ENCODE measurements at places on chromosomes 11 and 22.

- no peak for DNase-seq
Measured at GRCh38 chr11:117011541-117011898, 86.7 kb downstream of the SIK3 start.

DNA sequence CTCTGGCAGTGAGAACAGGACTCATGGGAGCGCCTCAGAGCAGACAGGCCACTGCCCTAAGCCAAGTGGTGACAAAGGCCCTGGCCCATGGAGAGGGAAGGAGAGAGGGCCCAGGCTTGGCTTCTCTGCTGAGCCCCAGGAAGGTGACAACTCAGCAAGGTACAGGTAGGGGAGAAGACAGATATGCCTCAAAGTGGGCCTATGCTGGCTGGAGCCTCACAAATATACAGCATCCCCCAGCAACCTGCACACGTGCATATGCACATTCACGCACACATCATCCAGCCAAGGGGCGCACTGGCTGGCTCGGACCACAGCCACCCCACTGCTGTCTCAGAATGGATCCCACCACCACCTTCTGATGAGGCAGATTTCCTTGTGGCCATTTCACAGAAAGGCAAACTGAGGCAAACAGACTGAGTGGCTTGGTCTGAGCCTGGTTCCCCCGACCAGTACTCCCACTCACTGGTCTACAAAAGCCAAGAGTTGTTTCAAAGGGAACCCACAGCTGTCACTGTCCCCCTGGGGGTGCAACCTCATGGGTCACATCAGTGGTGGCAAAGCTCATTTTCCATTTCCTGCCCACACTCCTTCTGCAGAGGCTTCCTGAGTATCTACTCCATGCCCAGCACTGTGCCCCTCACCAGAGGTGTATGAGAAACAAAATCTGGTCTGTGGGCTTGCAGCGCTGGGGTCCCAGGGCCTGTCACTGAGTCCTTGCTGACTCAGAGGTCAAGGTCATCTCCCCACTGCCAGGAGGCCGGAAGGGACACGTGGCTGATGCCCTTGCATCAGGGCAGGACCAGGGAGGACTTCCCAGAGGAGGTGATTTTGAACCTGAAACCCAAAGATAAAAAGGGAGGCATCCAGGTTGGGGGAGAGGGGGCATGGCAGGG is 67.3 kb upstream of the PRR5 start:
- no peak for DNase-seq

DNA sequence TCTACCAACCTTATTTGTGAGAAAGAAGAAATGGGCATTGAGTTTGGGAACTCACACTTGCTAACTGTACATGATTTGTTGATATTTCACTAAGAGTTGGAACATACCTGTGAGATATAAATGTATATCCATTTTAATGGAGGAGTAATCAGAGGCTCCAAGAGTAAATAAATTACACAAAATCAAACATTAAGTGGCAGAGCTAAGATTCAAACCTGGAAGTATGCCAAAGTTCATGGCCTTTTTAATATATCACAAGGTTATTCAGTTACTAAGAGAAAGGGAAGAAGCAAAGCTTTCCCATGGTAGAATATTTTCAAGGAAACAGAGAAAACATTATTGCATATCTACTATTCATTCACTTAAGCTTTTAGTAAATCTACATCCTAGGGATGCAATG is 1641.1 kb downstream of the FAM181B start:
- no peak for DNase-seq

GRCh38 chr11:66676931-66677598 is 622 bp downstream of the RBM4B start:
- no peak for DNase-seq

GRCh38 chr11:68345776-68346461 is 33.5 kb downstream of the LRP5 start:
- DNase-seq = no peak

GRCh38 chr11:60890696-60891095 is 15.7 kb downstream of the PRPF19 start:
- DNase-seq = peak; percentile 57

DNA sequence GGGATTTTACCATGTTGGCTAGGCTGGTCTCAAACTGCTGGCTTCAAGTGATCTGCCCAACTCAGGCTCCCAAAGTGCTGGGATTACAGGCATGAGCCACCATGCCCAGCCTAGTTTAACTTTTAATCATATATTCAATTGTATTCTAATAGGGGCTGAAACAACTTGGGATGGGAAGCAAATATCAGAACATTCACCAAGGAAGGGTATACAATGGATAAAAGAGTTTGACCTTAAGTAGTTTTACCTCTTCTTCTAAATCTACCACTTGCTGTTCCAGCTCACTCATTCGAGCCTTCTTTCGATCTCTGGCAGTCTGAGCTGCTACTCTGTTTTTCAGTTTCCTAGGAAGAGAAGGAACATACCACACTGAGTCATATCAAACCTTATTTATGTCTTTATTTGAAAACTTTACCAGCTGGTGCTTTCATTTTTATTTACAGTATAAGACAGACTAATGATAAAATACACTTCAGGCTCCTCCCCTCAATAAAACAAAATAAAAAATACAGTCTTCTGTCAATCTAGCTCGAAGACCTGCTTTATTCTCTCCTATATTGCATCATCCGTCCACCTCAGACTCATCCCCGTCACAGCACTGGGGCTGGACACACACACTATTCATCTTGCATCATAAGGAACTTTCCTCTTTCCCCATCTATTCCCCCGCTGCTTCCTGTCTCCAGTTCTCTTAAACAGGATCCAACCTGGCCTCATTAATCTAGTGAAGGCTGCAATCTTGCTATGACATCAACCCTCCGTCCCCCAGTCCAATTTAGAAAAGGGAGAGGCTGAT is 1.4 kb downstream of the XBP1 start:
- peak; percentile 66 for DNase-seq

DNA sequence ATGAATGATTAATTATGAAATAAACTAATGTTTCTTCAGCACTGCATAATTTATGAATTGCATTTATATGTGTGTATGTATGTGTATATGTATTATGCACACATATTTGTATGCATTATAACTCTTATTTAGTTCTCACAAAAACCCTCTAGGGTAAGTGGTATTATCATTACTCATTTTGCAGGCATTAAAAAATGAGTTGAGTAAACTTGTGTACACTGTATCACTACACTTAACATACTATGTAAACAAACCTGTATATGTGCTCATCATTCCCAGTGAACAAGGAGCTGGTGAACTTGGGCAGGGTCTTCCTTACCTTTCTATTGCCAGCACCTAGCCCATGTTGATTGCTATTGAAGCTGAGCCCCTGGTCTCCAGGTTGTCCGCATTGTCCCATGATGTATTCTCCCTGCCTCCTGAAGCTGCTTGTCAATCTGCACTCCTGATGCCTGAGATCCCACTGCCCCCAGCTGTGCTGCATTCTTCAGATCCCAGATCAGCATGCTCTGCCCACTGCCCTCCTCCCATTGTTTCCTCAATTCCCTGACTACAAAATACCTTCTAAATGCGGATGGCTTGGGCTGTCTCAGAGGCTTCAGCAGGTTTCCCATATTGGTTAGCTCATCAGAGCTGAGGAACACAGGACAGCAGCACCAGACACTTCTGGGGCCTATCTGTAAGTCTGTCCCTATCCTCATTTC is 267.9 kb upstream of the SESN3 start:
- DNase-seq = no peak

DNA sequence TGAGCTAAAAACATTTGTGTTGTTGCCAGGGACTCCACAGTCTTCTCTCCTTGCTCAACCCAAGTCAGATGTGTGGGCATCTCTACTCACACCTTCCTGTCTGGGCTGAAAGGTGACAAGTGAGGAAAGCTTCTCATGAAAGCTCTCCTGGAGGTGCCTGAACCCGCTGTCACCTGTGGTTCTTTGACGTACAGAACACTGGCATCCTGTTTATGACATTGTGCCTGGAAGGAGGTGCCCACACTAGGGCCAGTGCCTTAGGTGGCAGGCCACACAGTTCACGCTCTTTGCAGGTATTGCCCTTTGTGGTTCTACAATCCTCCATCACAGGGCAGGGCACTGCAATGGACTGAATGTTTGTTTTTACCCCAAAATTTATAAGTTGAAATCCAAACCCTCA is 108.5 kb downstream of the CD44 start:
- DNase-seq = no peak

DNA sequence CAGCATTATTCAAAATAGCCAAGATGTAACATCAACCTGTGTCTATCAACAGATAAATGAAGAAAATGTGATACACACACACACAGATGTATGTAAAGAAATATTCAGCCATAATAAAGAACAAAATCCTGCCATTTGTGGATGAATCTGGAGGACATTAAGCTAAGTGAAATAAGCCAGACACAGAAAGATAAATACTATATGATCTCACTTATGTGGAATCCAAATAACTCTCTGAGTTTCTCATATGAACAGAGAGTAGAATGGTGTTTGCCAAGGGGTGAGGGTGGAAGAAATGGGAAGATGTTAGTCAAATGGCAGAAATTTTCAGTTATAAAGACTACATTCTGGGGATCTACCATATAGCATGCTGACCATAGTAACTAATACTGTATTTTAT is 224.2 kb downstream of the GUCY1A2 start:
- DNase-seq = no peak

- DNase-seq = no peak
Measured at GRCh38 chr11:35179466-35180135, 40.6 kb downstream of the CD44 start.

GRCh38 chr11:69142895-69143294 is 12.8 kb upstream of the SMIM38 start:
- peak; percentile 14 for DNase-seq

DNA sequence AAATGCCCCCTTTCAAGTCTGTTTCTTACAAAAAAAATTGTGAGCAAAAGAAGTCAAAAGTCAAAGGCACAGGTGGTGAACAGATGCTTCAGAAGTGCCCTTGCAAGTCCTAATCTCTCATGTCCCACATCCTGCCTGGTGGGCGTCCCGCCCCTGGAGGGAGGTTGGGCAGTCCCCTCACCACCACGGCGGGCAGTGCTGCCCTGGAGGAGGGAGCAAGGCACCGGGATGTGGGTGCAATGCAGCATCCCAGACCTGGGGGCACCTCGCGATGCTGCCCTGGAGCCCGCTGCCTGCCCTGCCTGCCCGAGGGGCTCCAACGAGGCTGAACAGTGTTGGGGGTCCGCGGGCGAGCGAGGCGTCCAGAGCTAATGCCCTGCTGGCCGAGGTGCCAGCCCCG is 15.9 kb downstream of the MRGPRG start:
- DNase-seq = no peak

GRCh38 chr11:69949327-69949726 is 128.8 kb upstream of the ANO1 start:
- peak; percentile 17 for DNase-seq

DNA sequence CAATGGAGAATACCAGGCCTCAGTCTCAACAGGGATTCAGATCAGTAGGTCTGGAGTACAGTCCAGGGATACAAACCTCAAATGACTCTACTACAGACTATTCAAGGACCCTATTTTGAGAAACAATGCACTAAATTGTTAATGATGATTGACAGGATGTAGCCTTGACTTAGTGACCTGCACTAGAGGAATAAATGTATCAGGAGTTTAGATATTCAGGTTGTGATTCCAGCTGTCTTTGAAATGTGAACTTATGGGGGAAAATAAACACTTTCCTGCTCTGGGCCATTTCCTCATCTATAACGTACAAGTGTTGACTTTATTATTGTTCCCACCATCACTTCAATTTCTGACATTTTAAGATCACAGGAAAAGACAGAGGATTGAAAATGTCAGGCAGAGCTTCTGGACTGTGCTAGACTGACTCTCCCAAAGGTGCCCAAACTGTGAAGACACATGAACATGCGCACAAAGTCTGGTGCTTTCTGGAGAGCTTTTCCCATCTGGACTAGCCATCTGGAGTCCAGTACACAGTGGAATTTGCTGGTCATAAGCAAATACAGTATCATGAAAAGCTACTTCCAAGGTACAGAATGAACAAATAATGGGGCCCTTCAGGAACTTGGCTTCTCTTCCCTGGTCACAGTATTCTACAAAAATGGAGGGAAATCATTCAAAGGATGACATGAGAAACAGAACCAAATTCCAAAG is 110.4 kb downstream of the USP35 start:
- DNase-seq = no peak

DNA sequence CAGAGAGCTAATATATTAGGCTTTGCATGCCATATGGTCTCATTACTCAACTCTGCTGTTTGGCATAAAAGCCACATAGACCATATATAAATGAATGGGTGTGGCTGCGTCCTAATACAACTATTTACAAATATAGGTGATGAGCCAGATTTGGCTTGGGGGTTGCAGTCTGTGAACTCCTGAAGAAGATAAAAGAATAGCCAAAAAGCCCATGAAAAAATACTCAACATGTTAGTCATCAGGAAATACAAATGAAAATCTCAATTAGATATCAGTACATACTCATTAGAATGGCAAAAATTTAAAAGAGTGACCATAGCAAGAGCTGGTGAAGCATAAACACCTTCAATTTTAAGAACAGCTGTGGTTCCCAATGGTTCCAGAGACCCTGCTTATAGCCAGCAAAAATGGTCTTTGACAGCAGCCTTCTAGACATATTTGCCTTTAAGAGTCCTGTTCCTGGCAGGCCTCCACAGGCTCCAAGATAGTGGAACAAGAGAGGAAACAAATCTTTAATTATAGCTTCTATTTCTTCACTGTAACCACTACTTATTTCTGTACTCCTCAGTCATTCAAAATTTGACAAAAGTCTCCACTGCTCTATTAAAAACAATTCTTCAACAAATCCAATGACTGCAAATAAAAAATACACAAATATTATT is 16.1 kb downstream of the C2CD3 start:
- no peak for DNase-seq

DNA sequence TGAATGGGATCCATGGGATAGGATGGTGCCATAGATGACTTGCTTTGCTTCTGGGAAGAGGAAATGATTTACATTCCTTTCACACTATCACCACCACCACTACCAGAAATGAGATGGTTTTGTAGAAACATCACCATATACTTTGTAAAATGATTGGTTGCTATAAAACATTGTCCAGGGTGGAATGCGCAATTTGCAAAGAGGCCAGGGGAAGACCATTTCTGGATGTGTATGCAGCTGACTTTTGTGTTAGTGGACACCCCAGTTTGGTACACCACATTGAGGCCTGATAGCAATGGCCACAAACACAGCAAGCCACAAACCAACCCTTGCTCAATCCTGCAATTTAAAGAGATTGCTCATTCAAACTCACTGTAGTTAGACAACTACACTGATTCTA is 56.7 kb upstream of the RCN1 start:
- DNase-seq = no peak
